Glomerular endothelial cell (primary cell): ENCODE measurements at places on chromosomes 4 and X.

DNA sequence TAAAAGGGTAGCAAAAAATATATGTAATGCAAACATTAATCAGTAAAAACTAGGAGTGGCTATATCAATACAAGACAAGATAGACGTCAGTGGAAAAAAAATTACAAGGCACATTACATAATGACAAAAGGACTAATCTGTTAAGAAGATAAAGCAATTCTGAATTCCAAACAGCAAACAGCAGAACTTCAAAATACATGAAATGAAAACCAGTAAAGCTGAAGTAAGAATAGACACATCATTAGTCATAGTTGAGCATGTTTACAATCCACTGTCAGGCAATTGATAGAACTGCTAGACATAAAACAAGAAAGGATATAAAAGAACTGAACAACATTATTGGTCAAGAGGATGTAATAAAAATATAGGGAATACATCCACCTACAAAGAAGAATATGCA lies 12.2 kb downstream of the SULT1B1 start:
- DNase-seq, result no peak

DNA sequence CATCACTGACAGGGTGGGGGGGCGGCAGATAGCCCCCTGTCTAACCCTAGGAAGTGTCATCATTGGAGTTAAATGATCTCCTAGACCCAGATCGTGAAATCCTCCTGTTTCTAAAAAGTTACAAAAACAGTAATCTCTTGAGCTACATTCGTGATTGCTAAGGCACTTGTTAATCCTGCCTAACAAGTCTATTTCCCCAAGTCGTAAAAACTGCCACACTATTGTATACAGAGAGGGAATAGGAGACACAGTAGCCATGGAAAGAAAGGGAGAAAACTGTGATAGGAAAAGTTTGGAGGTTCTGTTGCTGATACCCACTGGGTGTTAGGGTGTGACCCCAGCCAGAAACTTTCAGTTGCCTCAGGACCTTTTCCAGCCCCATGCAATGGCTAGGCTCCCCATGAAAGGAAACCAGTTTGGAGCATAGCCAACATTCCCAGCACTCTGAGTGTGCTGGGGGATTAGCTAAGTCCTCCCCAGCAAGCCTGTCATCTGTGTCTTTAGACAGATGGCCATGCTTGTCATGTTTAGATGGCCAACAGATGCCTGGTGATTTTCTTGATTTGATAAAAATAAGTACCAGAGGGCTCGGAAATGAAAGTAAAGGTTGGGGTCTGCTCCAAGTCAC lies 63.3 kb upstream of the ANXA10 start:
- no peak for DNase-seq

GRCh38 chr4:40557736-40558135 lies 71.9 kb downstream of the RBM47 start:
- no peak for DNase-seq

- DNase-seq, result no peak
These were observed 587.4 kb downstream of the RPA4 start for GRCh38 chrX:97471071-97471470.

DNA sequence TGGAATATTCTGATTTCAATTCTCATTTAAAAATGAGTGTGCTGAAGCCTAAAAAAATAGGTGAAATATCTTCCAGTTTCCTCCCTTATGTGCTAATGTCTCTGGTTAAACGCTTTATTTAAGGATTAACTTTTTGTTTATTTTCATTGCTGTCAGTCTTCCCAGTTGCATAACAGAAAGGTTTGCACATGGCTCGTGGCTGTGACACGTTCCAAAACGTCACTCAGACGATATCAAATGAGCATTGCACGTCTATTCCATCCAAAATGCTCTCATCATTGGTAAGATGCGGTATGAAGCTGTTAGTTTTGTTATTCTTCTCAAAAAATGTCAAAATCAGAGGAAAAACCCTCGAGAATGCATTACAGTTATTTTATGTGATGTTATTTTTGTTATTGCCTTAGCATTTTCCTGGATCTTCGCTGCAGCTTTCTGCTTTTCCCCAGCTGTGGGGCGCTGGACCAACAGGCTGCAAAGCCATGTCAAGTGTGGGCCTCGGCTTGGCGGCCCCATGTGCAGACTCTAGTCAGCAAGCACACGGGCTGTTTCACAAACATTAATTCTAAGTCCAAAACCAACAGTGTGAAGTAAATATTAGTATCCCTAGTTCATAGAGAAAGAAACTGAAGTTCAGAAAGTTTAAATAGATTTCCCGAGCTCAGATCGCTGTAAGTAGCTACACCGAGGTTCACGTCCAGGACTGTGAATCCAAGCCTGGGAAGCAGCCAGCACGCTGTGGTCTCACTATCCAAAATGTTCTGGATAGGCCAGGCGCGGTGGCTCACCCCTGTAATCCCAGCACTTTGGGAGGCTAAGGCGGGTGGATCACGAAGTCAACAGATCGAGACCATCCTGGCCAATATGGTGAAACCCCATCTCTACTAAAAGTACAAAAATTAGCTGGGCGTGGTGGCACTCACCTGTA lies 793.4 kb upstream of the FRG1 start:
- no peak for DNase-seq

DNA sequence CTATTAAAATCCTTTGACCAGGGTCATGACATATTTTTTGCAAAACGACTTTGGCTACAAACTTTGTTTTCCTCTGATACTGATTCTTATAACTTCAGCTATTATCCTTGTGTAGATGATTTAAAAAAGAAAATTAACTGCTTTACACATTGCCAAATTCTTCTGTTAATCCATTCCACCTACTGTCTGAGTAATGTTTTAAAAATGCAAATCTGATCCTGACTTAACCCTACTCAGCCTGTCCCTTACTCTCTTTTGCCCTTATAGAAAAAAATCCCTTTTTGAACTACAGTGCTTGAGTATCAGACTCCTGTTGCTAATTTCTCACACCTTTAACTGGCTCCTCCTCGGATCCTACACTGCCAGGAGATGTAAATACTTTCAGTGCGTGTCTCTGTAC lies 723.1 kb downstream of the ADGRL3 start:
- no peak for DNase-seq

DNA sequence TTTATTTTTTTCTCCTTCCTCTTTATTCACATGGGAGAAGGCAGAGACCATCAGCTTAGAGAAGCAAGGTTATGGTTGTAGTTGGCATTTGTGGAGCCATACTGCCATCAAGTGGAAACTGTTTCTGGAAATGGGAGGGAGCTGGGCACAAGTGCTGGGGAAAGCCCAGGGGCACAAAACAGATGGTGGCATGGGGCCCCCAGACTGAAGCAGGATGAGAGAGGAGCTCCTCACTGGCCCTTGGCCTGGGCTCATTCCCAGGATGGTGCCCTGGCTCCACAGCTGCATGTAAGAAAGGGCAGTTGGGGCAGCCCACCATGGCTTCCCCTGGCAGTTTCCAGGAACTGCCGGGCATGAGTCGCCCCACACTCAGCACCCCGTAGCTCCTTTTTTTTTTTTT lies 59.2 kb downstream of the NBDY start:
- DNase-seq, result no peak

DNA sequence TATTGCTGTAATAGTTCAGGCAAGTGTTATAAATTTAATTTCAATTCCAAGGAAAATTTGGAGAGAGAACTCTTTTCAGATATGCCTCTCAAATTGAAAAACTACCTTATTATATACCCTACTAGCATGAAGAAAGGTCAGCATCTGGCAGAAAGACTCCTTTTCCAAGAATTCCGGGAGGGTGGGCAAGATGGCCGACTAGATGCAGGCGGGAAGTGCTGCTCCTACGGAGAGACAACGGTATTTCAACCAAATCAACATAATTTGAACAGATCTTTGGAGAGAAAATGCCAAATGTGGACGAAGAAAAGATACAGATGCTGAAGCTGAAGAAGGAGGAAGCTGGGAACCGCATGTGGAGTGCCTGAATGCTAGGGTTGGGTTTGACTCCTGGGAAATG lies 53.8 kb upstream of the INTU start:
- DNase-seq, result no peak

DNA sequence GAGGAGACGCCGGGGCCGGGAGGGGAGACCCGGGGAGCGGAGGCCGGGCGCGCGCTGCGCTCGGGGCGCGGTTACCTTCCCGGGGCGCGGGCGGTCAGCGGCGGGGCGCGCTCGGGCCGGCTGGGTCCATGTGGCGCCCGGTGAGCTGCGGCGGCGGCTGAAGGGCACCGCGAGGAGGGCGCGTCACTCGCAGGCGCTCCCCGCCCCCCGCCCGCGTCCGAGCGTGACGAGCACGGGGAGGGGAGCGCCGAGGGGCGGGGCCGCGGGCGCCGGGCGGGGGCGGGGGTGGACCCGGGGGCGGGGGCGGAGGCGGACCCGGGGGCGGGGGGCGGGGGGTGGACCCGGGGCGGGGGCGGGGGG lies at the start of gene CPLX1:
Gene CPLX1, minus strand, starts transcription at position 159 of the 360 bp plus-strand sequence. CDS start 1,607 bp downstream, outside the sequence.
- DNase-seq, result no peak

DNA sequence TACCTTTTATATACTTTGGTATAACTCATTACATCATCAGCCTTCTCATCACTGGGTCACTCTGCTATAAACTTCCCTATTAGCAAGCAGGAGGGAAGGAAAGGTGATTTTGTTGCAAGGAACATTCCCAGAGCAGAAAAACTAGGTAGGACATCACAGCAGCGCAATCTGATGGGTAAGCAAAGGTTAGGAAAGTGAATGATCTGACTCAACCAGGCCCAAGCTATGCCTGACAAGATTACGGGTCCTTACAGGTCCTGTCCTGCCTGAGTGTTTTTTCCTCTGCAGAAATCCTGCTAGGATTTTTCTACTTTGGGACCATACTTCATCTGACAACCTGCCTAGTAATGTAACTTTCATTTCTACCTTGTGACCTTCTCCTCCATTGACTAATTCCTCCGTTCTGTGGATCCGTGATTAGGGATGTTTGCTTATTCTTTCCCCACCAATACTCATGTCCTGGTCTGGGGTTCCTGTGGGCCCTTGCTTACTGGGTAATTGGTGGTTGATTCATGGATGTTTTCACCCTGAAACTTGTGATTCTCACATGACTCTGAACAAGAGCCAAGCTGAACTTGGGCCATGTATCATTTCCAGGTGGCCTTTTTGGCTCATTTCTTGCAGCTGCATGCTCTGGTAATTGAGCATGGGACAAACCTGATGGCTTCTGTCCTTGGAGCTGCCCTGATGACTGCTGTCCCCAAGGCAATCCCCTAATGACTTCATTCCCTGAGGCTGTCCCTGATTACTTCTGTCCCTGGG lies 111.9 kb upstream of the KIT start:
- DNase-seq, result no peak

- no peak for DNase-seq
These were observed 145.5 kb upstream of the AFF2 start for GRCh38 chrX:148354916-148355315.

DNA sequence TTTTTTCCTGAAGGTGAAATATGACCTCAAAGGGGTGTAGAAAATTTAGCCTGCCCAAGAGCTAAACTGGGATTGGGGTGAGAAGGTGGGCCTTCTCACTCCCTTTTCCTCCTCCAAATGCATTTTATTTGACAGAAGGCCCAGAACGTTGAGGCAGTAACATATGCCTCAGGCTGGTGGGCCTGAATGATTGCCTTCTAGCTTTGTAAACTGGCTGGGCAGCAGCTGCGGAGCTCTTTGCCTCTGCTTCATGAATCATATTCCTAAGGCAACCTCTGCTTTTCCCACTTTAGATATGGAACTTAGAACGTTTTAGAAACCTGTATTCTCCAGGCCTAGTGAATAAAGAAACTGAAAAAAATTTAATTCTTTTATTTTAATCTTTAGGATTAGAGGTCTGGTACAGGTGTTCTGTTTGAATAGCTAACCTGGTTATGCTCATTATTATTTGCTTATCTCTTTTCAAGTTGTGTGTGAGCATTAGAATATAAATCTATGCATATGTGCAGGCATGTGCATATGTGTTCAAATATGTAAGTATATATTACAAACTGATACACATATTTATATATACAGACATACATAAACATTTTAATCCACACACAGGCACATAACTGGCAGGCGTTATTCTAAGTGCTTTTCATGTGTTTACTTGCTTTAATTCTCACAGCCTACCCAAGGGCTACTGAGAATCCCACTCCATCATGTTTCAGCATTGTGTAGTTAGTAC lies 11.5 kb downstream of the PRDM8 start:
- DNase-seq, result no peak

DNA sequence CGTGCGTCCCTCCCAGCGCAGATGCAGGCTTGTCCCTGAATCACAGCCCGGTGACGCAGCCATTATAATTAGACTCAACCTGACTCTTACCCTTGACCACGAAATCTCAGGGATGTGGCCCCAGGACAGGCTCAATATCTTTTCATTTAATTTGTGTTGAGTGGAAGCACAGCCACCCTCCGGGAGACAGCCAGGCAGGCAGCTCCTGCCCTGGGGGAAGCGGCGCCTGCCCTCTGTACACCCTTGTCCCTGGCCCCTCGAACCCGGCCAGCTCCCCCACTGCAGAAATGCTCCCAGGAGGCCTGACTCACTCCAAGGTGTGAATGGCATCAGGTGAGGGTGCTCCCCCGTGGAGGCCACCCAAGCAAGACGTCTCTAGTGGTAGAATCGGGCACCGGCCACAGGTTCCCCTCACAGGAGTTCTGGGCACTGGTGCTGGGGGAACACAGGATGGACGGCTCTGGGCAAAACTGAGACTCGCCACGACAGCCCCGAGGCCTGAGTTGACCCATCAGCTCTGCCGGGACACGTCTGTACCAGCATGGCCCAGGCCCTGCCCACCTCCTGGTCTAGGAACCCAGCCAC lies 2.7 kb downstream of the CPLX1 start:
- no peak for DNase-seq

GRCh38 chr4:8141935-8142334 lies 16.7 kb downstream of the ABLIM2 start:
- DNase-seq, result no peak

DNA sequence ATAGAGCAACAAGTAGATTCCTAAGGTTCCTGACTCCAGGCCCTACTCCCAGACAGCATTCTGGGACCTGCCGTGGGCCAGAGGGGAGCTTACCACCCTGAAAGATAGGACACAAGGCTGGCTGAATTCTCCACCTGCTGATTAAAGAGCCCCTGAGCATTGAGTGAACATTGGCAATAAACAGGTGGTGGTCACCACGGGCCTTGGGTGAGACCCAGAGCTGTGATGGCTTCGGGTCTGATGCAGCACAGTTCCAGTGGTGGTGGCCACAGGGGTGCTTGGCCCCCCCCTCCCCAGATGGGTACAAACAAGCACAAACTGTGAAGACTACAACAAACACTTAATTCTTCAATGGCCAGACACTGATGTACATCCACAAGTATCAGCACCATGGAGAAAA lies 444.6 kb downstream of the GASK1B start:
- no peak for DNase-seq

DNA sequence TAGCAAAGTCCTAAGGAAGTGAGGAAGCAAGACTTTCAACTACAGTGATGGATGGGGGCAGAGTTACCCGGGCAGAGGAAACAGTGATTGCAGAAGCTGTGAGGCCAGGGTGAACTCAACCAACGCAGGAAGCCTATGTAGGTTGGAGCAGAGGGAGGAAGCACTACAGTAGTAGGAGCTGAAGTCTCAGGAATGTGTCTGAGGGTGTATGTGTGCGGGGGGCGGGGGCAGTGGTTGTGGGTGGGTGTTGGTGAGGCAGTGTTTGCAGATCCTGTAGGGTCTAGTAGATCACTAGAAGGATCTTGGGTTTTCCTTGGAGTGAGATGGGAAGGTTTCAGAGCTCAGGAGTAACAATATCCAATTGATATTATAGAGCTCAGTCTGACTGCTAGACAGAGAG lies 9.9 kb upstream of the MID1 start:
- no peak for DNase-seq
